ENCODE measurements at places on chromosomes 3 and 15. TPM values are rescaled to one million over a fixed set of nuclear protein-coding genes. Genes with fewer than 3 reads are reported as not detected.

GRCh38 chr15:78983146-78983918, 38.5 kb upstream of the CTSH start:
- no peak for DNase-seq

The TPRG1 gene
- total RNA-seq: 13.6 TPM

DNA sequence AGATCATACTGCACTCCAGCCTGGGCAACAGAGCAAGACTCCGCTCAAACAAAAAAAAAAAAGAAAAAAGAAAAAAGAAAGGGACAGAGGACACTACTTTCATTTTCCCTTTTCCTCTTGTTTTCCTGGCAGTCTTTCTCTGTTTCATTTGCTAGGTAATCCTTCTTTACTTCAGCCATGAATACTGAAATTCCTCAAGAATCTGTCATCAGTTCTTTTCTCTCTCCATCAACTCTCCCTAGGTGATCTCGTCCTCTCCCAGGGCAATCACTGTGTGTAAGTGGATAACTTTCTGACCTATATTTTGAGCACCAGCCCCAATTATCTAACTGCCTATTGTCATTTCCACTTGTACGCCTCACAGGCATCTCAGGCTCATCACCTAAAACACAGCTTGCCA, 51.5 kb downstream of the TTC23 start:
- no peak for DNase-seq

The C3orf20 gene
- 0.16 TPM for total RNA-seq

GRCh38 chr15:49863431-49864224, 242.8 kb downstream of the DTWD1 start:
- DNase-seq: no peak

- no peak for DNase-seq
Measured at GRCh38 chr3:102447272-102447671, 12.5 kb downstream of the ZPLD1 start.

GRCh38 chr3:134675726-134676256, 25.0 kb upstream of the KY start:
- DNase-seq: no peak

GRCh38 chr3:102573483-102574028, 138.7 kb downstream of the ZPLD1 start:
- no peak for DNase-seq

The ATP10A gene
- 27.2 TPM for total RNA-seq

- DNase-seq: no peak
Measured at GRCh38 chr15:66782785-66783184, 80.7 kb downstream of the SMAD6 start.

GRCh38 chr3:116473602-116474001, 28.3 kb upstream of the LSAMP start:
- DNase-seq: no peak

- DNase-seq: no peak
Measured at GRCh38 chr15:89533861-89534544, 37.6 kb upstream of the RHCG start.

DNA sequence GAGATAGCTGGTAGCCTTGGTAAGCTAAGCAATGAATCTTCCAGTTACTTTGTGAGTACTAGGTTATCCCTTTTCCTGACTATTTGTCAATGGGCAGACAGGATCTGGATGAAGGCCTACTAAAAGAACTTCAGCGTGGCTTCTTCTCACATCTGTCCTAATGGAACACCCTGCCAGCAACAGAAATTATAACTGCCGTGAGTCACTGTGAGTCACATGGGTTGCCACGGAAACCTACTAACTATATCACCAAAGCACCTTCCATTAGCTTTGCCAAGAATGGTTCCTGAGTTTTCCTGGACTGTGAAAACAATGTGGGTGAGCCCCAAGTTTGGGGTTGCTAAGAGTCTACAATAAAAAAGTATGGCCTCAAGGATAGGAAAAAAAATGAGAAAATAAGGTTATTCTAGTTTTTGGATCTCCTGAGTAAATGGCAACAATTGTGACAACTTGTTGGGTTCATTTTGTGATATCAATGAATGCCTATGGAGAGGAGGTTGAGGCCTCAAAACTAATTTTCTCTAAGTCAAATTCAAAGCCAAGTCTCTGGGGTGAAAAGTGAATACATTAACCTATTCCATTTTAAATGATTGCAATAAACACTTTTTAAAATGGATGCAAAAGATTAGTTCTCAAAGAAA, 195.1 kb upstream of the ICE2 start:
- DNase-seq: no peak

- DNase-seq: no peak
Measured at GRCh38 chr3:138494607-138494929, 60.2 kb downstream of the ESYT3 start.

- no peak for DNase-seq
Measured at GRCh38 chr3:166630190-166630589, 749.9 kb downstream of the ZBBX start.

DNA sequence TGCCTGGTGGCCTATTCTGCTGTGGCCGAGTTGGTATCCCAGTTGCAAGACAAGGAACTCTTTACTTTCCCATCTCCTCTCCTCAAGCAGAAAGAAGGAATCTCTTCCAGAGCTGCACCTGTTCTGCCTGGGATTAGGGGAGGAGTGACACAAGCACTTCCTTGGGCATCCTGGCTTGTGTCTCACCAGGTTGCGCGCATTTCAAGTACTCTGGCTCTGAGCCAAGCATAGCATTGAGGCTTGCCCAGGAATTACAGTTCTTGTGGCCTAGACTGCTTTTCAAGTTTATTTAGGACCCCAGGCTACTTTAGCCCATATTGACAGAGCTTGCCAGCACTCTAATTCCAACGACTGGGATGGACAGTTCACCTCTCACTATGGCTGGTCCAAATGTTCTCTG, 150.5 kb downstream of the RSRC1 start:
- no peak for DNase-seq

The CCDC33 gene
- not detected for total RNA-seq

DNA sequence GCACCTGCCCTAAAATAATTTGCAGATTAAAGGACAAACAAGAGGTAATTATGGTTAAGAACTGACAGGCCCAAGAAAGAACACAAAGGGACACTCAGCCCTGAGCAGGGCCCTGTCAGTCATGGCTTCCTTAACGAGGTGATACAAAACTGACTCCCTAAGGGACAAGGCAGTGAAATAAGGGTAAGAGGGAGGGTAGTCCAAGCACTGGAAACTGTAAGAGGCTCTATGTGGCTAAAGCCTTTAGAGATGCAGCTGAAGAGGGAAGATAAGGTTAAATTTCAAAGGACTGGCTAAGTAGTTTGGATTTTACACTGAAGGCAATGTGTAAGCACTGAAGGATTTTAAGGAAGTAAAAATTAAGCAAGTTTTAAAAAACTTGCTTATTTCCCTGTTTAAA, 3.9 kb downstream of the ATR start:
- DNase-seq: no peak

DNA sequence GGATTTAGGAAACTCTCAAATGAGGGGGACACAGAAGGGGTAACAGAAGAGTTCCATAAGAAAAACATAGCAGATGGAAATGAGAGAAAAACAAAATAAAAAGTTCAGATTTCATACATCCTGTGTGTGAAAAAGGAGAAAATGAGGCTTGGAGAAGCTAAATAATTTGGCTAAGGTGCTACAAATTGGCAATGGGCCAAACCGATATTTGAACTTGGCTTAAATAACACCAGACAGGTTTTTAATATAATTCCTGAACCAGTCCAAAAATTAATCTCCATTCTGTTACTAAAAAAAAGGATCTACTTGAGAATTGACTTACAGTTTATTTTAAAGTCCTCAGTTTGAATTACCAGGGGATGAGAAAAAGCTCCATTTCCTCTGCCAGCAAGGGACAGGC, 342.9 kb upstream of the DPH6 start:
- DNase-seq: no peak

DNA sequence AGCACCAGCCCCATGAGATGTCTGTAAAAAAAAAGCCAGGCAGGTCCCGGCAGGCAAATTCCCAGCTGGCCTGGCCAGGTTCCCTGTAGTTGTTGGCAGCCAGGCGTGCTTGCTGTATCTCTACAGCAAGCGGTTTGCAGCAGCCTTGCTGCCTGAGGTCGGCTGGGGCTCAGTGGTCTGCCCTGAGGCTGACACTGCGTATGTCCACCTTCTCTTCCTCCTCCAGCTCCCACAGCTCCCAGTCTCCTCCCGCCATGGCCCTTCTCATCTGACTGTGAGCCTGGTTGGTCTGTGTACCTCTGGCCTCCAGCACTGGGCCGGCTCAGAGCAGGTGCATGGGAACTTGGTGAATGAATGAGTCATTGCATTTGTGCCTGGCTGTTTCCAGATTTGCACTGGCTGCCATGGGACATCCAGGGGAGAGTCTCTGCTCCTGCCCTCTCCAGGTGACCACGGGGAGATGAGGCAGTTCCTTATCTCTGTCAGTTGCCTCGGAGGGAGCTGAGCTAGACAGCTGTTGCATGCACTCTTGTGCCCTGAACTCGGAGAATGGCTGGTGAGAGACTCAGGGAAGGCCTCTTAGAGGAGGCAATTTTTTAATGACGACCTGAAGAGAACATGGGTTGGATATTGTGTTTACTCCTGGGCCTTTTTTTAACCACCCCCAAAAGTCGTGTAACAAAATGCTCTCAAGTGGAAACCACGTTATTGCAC, 43.0 kb downstream of the SPSB4 start:
- no peak for DNase-seq

- DNase-seq: no peak
Measured at GRCh38 chr3:9178697-9179096, 70.7 kb downstream of the SRGAP3 start.

DNA sequence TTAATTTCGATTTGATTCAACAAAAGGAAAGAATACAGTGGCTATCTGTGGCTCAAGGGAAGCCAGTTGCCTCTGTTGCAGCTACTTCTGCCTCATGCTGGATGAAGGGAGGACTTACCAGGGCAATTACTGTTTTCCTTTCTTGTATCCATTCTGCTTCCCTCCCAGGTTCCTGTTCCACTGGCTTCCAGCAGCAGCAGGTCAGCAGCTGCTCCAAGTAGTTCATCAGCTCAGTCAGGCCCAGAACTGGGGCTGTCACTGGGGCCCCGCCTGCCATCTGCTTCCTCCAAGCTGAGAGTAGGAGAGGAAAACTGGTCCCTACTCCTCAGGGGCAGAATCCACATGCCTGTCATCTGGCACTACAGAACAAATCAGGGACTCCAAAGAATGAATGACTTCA, 48.6 kb upstream of the ULK4 start:
- no peak for DNase-seq

The LOXL1 gene
- 14.0 TPM for total RNA-seq

The CRYGS gene
- 3.1 TPM for total RNA-seq

- DNase-seq: no peak
Measured at GRCh38 chr15:100332231-100332630, 9.5 kb downstream of the ADAMTS17 start.

- no peak for DNase-seq
Measured at GRCh38 chr15:38652183-38652794, 87.7 kb upstream of the RASGRP1 start.

The COL6A5 gene
- total RNA-seq: not detected

GRCh38 chr3:112656043-112656442, 15.1 kb upstream of the CCDC80 start:
- DNase-seq: no peak
